NCI-H2227 treated with DMSO at 0.1 percent for 48 hours (cell line): ENCODE measurements at places on chromosomes 6 and 20.

GRCh38 chr20:58544891-58545290 is 29.7 kb upstream of the APCDD1L start:
- DNase-seq, result no peak

DNA sequence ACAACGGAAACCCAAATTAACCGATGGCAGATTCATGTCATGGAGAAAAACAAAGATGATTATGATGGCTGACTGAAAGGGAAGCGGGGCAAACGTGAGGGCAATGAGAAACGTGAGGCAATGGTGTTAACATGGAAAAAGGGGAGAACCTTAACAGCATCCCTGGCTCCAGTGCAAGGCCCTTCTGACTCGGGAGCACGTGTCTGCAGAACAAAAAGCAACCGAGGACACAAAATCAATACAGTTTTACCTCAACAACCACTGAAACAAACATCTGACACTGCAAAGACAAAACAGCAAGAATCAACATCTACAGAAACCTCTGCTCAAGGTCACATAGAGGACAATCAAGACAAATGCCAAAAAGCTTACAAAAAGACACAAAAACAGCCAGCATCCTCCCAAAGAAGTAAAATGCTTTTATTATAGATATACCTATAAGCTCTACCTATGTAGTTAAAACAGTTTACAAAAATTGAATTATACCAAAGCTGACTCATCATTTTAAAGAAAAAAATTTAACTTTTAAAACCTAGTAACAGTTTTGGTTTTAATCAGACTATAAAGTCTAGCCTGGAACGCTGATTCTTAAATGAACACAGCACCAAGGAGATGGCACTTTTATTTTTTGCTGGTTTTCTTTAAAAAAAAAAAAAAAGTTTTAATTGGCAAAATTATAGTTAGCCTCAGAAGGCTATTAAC is 43.1 kb downstream of the SMLR1 start:
- DNase-seq, result no peak

DNA sequence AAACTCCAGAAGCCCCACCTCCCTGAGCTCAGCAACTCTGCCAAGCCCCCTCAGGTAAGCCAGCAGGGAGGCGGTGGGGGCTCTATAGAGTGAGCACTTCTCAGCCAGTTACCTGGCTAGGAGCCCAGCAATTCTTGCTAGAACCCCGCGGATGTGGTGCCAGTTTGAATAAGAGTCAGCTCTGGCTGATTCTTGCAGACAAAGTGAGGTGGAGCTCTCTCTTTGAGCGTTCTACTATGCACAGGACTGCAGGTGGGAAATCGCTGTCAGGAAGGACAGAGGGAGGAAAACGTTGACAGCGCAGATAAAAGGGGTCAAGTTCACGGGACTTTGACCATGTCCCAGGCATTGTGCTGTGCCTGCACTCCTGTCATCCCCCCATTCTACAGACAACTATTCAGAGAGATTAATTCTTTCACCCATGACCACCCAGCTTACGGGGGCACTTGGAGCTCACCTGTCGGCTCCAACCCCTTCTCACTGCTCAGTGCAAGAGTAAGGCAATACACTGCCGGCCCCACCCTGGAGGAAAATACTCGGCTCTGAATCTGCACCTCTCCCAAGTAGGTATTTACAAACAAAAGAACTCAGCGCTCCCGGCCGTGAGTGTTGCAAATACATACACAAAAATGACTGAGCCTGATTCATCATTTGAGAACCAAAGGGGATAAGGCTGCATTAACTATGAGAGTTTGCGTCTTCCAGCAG is 92.9 kb downstream of the ANKRD60 start:
- no peak for DNase-seq

GRCh38 chr6:85460921-85461797 is 11.3 kb downstream of the NT5E start:
- no peak for DNase-seq

DNA sequence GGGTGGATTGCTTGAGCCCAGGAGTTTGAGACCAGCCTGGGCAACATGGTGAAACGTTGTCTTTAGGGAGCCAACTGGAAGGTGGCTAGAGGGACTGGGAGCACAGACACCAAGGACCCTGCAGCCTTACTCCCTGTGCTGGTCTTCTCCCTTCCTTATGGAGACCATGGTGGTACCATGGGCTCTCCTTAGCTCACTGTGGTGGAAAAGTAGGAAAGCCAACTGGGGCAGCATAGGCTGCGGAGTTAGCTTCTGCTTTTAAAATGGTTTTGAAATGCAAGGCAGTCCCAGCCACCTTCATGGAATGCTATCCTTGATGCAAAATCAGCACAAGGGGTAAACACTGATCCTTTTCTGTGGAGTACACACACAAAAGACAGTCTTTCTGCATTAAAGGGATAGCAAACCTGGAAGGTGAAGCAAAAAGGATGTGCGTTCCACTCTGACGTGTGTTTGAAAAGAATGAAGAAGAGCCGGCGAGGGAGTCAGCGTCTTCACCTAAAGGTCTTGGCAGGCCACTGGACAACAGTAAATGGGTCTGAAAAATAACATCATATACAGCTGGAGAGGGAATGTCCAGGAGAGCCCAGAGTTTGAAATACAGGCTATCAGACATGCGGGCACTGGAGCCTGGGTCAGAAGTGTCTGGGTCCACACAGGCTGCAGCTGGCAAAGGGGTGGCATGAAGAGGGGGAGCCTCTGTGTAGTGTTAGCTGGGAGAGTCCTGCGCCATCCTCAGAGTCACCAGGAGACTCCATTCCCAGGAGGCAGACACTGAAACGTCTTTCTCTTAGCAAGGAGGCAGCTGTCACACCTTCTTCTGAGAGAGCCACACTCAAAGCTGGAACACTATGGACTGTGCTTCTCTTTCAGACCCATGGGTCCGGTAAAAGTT is 58.5 kb downstream of the GPR6 start:
- DNase-seq, result no peak
